ENCODE measurements at places on chromosomes 12 and 14.

GRCh38 chr12:52285172-52285745, 6.1 kb downstream of the KRT81 start:
- DNase-seq: peak; percentile 69

- DNase-seq: no peak
These were observed 127.8 kb downstream of the CFAP54 start for GRCh38 chr12:96617178-96617577.

DNA sequence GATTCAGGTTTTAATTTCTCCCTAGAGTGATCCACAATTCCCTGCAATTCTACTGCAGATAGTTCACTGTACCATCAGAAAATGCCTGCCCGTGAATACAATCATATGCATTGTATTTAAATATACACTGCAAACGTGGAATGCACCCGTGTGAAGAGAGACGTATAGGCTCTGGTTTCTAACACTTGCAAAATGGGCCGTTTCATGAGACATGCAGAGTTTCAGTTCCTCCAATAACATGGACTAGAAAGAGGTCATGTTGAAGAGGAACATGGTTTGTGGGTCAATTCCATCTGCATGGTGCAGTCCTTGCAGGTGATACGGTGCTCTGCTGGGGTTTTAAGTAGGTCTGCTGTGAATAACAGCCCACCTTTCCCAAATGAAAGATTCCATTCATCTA, 373.3 kb downstream of the TMEM132D start:
- DNase-seq: no peak

DNA sequence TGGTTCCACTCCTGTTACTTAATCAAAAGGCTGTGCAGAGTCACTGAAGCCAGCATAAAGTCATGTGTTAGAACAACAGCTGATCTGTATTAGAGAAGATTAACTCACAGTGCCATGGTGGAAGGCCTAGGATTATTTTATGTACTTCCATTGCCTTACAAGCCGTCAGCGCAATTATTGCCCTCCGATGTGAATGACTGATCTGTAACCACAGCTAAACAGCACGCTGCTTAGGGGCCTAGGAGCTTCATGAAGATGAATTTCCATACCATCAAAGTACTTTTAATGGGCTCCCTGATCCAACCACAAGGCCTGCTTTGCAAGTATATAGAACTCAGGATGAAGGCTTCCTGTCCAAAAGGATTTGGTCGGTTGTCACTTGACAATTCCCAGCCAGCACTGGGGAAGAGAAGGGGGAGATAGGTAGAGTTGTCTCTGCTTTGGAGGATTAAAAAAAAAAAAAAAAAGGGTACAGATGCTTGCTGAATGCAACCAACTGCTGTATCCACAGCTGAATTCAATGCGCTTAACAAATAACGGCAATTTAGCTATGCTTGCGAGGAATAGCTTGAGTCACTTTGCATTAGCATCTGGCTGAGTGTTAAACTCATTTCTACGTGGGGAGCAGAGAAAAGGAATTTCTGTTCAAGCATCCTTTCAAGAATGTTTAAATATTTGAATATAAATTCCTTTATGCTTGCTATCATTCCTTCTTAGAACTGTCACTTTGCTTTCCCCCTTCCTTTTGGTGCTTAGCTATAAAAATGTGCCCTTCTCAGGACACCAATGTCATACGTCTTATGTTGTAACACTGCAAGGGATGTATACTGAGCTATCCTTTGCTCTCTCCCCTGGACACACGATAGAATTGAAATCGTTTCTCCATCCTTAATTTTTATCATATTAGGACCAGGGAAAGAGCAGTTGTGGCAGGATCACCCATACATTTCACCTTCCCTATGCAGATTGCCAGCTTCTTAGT, 387.8 kb downstream of the SOX5 start:
- no peak for DNase-seq

- no peak for DNase-seq
These were observed 90.3 kb downstream of the TPH2 start for GRCh38 chr12:72028966-72029365.

DNA sequence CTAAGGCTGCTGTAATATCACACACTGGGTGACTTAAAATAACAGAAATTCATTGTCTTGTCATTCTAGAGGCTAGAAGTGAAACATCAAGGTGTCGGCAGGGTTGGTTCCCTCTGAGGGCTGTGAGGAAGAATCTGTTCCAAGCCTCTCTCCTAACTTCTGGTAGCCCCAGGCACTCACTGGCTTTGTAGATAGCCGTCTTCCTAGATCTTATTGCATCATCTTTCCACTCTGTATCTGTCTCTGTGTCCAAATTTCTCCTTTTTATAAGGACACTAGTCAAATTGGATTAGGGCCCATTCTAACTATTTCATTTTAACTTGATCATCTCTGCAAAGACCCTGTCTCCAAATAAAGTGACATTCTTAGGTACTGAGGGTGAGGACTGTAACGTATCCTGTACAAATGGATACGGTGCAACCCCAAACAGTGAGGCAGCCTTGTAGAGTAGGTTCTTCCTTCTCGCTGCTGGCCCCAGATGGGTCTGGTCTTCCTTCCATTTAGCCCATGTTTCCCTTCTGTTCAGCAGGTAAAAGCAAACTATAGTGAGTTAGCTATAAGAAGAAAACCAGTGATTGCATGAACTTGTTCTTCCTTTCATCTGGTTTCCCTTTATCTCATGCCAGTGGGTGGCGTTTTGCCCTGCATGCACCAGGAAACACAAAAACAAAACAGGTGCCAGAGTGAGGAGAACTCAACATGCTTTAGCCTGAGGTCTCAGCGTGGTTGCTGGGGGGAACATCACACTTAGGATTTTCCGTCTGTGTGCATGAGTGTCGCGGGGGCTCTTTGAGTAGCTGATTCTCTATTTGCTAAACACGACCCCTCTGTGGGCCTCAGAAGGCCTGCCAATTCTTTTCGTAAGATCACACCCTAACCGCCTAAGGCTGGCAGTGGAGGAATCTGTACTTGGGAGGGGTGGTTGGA, 19.5 kb downstream of the TTC9 start:
- DNase-seq: no peak

GRCh38 chr14:104393898-104394381, 185.6 kb upstream of the C14orf180 start:
- DNase-seq: no peak

DNA sequence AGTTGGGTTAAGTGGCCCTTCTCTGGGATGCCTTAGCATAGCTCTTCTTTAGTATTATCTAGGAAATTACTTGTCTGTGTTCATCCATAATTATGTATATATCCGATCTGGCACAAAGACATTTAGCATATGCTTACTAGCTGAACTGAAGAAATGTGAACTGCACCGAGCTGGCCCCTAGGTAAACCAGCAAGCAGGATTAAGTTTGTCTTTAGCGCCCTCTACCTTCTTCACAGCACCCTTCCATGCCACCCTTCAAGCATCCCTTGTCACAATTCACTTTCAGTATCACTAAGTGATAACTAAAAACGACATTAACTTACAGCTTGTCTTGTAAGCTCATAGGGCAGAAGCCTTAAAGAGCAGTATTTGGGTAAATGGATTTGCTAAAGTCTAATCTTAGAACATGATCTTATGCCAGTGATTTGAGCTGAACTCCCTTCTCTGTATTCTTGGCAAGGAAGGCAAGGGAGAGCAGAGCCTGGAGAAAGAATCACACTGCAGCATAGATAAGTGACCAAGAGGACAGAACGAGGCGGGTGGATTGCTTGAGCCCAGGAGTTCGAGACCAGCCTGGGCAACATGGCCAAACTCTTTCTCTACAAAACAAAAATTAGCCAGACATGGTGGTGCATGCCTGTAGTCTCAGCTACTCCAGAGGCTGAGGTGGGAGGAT, 2.6 kb upstream of the HAL start:
- DNase-seq: peak; percentile 64

DNA sequence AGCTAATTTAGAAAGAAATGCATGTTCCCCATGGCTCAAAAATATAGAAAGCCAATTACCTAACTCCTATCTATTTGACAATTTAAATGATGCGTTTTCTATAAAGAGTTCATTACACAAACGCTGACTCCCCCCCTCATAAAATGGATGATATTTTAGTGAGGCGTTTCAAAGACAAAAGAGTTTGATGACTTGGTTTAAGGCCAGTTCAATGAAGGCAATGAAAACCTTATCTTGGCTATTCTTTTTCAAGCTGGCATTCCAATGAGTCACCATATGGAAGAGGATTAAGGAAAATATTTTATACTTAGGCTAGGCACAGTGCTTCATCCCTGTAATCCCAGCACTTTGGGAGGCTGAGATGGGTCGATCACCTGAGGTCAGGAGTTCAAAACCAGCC, 62.7 kb downstream of the HMGA2 start:
- no peak for DNase-seq
